Sigmoid colon (tissue), 7 donors: ENCODE measurements at places on chromosomes 11 and 22. TPM values are rescaled to one million over a fixed set of nuclear protein-coding genes. Genes with fewer than 3 reads are reported as not detected.
A peak's percentile ranks its signal among the peaks of the same experiment; 100 is the strongest.

The SPI1 gene
- total RNA-seq, result 19.3 TPM

The SHANK3 gene
- total RNA-seq, result 14.4 TPM

DNA sequence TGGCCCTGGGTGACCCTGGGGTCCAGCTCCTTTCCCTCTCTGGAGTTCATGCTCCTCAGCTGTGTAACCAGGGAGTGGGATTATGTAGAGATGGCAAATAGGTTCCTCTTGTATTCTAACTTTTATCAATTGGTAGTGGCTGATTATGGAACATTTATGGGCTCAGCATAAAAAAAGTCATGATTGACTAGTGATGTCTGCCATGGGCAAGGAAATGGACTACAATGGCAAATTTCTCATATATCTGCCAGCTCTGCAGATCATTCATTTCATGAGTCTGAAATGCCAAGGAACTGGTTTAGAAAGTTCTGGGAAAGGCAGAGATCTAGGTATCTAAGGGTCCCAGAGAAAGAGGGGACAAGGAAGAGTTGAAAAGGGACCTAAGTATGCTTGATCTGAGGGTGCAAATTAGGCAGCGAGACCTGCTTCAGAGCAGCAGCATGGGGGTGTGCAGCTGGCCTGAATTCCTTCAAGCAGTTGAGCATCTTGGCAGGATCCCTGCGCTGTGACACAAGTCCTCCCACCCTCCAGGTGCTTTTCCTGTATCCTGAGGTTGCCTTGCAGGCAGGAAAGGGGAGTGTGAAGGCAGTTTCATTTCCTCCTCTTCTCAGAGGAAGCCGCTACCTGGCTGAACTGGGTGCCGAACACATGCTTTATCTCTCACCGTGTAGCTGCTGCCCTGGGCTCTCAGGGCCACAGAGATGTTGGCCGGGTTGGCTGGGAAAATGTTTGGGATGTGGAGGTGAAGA lies 10.4 kb downstream of the SLC15A3 start:
- DNase-seq, result no peak

The SNX32 gene
- 0.71 TPM for total RNA-seq

- DNase-seq, result peak; percentile 40
These were observed 14.5 kb downstream of the MUC2 start for GRCh38 chr11:1088927-1089737.

DNA sequence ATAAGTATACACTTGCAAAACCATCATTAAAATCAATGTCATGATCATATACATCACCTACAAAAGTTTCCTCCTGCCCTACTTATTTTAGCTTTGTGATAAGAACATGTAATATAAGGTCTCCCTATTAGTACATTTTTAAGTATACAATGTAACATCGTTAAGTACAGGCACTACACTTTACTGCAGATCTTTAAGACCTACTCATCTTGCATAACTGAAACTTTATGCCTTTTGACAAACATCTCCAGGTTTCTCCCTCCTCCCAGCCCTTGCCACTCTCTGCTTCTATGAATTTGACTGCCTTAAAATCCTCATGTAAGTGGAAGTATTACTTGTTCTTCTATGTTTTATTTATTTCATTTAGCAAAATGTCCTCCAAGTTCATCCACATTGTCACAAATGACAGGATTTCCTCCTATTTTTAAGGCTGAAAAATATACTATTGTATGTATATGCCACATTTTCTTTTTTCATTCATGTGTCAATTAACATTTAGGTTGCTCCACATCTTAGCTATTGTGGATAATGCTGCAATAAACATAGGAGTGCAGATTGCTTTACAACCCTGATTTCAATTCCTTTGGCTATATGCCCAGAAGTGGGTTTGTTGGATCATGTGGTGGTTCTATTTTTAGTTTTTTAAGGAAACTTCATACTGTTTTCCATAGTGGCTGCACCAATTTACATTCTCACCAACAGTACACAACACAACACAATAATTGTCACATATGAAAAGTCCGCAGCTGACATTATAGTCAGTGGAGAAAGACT lies 471.1 kb upstream of the ANO3 start:
- no peak for DNase-seq

The DDTL gene
- not detected for total RNA-seq

The OR56B4 gene
- total RNA-seq, result not detected

DNA sequence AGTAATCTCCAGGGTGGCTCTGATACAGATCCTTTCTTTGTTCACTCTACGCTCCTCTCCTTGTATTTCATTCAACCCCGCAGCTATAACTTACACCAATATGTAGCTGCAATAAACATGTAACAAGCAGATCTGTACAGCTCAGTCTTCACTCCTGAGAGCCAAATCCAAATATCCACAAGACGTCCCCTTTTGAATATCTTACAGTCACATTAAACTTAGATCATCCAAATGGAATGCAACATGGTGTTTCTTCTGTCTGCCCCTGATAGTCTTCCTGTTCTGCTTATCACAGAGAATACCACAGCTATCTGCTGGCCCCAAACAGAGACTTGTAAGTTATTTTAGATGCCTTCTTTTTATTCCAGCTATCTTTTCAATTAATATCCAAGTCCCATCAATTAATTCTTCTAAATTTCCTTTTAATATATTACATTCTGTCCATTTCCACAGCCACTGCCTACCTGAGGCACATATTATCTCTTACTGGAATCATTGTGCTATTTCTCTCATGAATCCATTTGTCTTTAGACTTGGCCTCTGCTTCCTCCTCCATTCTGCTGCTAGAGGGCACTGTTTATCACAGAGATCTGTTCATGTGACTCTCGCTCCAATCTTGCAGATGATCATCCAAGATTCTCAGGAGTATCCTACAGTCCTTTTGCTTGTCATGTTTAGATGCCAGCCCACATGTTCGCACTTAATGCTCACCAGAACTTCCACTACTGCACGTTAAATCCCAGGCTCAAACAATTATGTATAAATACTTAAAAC lies 908.6 kb downstream of the NTM start:
- DNase-seq, result no peak

DNA sequence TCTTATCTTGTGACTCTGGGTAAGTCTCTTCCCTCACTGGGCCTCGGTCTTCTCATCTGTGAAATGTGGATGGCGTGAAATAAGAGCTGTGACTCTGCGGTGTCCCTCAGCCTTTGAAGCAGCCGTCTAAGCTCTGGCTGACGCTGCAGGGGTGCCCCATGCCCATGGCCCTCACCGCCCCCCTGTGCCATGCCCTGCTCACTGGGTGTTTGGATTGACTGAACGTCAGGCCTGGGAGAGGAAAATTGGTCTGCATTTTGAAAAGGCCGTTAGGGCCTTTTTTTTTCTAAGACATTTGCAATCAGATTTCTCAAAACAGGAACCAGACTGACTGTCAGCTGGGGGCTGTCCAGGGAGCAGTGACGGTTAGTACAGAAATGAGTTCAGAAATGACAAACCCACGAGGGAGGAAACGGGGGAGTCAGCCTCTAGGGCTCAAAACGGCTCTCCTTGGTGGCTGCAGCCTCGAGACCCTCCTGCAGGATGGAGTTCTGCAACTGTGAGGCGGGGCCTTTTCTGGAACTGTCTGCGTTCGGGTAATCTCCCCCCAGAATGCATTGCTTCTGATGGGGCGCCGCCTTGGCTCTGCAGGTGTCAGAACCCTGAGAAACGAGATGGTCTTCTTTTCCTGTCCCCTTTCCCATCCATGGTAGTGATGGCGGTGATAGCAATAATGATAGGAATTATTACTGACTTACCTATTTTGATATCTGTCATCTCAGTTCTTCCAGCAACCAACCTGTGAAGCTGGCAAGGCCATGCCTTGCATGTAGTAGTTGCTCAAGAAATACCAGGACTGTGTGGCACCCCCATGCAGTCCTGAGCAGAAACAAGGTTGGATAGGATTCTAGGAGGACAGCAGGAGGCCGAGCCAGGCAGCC lies 2.0 kb downstream of the GRK2 start:
- peak; percentile 61 for DNase-seq

GRCh38 chr11:795634-796564 lies 2.2 kb downstream of the SLC25A22 start:
- peak; percentile 91 for DNase-seq

DNA sequence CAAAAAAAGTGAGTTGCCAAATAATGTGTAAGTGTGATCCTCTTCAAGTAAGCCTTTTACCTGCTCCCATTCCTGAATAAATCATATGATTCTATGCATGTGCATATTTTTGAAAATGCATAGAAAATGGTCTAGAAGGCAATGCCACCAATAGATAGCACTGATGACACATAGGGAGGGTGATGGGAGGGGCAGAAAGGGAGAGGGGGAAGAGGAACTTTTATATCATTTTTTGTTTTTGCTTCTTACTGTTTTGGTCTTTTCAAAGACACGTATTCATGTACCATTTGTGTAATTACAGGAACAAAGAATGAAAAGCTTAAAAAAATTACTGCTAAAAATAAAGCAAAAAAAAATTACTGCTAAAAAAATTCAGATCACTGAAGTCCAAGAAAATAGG lies 60.8 kb downstream of the C11orf58 start:
- no peak for DNase-seq

The TEX54 gene
- total RNA-seq, result not detected

DNA sequence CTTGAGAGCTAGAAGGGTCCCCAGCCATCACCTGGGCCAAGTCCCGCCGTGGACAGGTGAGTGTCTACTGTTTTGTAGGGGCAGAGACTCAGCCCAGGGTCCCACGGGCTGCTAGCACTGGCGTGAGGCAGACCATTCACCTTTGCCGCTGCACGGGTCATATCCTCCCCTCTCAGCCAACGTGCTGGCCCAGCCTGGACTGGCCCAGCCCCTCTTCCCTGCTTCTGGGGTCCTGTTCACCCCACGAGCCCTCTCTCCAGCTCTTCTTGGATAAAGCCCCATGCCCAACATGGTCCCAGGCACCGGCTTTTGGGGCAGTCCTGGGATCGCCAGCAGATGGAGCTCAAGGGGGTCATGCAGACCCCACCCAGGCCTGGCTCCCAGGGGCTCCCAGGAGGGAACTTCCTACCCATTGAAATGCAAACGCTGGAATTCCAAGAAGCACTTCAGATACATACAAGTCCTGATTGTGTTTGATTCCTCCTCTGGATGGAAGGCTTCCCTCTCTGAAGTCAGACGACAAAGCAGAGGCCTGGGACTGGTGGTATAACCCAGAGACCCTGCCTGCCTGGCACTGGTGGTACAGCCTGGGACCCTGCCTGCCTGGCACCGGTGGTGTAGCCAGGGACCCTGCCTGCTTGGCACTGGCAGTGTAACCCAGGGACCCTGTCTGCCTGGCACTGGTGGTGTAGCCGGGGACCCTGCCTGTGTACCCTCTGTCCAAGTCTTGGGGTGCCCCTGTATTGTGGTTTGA lies 8.9 kb upstream of the SEPTIN5 start:
- DNase-seq, result peak; percentile 45

The ACRV1 gene
- total RNA-seq, result not detected

The TCN2 gene
- 23.5 TPM for total RNA-seq

DNA sequence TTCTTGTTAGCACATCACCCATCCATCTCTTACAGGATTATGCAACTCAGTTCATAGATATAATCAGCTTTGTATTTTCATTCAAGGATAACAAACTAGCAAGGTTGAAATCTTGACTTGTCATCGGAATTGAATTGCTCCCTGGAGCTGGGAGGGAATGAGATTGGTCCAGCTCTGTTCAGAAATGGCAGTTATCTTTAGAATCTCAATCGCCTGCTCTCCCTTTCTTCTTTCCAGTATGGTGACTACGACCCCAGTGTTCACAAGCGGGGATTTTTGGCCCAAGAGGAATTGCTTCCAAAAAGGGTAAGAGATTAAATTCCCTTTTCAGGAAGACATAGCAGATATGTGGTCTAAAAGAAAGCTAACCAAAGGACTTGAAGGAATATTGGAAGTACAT lies 51.0 kb downstream of the NF2 start:
- DNase-seq, result no peak
